ENCODE measurements at places on chromosomes 13 and 19. TPM values are rescaled to one million over a fixed set of nuclear protein-coding genes. Genes with fewer than 3 reads are reported as not detected.

Gene FAM216B
- total RNA-seq, result not detected

Gene ADGRE1
- total RNA-seq, result 4.7 TPM

Gene WDR88
- total RNA-seq, result 0.28 TPM

Gene ZNF534
- not detected for total RNA-seq

Gene LINGO3
- 0.05 TPM for total RNA-seq

Gene CYP2S1
- 16.4 TPM for total RNA-seq

Gene MRPS31
- total RNA-seq, result 13.2 TPM

Gene FCAR
- total RNA-seq, result not detected

Gene NLRP9
- not detected for total RNA-seq

Gene KLK1
- total RNA-seq, result 0.28 TPM

Gene ZNF816
- total RNA-seq, result 0.07 TPM

Gene KCNN1
- total RNA-seq, result 0.92 TPM

Gene ZNF714
- 2.8 TPM for total RNA-seq

Gene CLDND2
- total RNA-seq, result 3.3 TPM

Gene FPR2
- not detected for total RNA-seq

Gene ZNF575
- 1.9 TPM for total RNA-seq

Gene SLC17A7
- total RNA-seq, result 0.61 TPM

Gene S1PR4
- total RNA-seq, result 0.14 TPM

Gene GAPDHS
- 0.10 TPM for total RNA-seq

Gene LMTK3
- total RNA-seq, result 4.1 TPM

Gene CATSPERD
- total RNA-seq, result not detected

Gene KLK4
- 0.17 TPM for total RNA-seq

Gene CILP2
- 0.22 TPM for total RNA-seq

Gene NRTN
- total RNA-seq, result 1.6 TPM

Gene CEACAM8
- total RNA-seq, result not detected

Gene PDE4C
- 0.28 TPM for total RNA-seq

Gene FFAR2
- total RNA-seq, result 0.02 TPM

Gene LIM2
- total RNA-seq, result not detected

Gene KIR2DL4
- not detected for total RNA-seq

Gene C2CD4C
- 0.35 TPM for total RNA-seq

Gene LRRC63
- total RNA-seq, result 0.08 TPM

Gene ZNF829
- 0.39 TPM for total RNA-seq

Gene DGKH
- total RNA-seq, result 6.3 TPM

Gene ABHD8
- total RNA-seq, result 3.1 TPM

Gene KCNK6
- 4.0 TPM for total RNA-seq

Gene ZNF626
- total RNA-seq, result not detected

Gene UNC13A
- total RNA-seq, result 1.7 TPM

Gene CAB39L
- total RNA-seq, result 1.9 TPM

Gene EPS8L1
- total RNA-seq, result 3.2 TPM

Gene S1PR5
- total RNA-seq, result 1.2 TPM

All from A549 treated with AZD2906 at 1 μM for 4 hours (cell line).